GM06990 (cell line): ENCODE measurements at places on chromosomes 1 and 21.

- DNase-seq: no peak
These were observed 90.3 kb downstream of the TAS1R2 start for GRCh38 chr1:18769140-18769539.

GRCh38 chr1:169848456-169848855 is 45.2 kb downstream of the SCYL3 start:
- DNase-seq: no peak

DNA sequence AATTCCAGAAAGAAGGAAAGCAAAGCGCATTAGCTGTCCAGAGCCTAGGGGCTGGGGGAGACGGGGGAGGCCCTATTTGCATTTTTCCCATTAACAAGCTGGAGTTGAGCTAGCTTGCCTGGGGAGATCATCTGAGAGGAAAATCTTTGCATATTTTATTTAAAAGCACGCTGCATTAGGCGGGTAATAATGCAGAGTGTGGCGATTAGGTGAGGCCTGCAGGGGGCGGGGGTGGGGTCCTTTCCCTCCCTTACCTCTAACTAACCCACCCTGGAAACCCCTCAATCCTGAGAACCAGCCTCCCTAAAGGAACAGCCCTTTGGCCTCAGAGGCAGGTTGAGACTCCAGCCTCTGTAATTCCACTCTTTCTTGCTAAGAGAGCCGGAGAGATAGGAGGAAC is 16.2 kb downstream of the C1orf216 start:
- no peak for DNase-seq

DNA sequence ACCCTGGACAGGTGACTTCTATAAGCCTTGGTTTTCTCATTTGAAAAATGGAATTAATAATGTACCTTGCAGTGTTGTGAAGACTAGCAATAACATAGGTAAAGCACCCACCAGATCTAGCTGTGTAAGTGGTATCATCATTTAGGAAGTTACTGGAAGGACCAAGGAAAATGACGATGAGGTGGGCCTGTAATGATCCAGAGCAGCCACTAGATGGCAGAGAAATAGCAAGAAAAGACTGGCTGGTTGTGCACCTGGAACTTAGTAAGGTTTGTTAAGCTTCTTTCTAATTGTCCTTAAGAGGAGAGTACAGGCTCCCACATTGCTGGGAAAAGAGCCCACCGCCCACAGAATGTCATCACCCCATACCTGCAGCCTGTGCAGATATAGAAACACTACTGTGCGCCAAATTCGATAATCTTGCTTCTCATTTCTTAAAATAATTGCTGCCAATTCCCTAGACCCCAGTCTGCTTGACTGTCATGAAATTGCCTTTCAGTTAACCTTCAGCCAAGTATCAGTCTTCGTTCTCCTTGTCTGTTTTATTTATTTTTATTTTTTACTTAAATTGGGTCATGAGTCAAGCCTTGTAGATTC is 37.2 kb downstream of the WNT4 start:
- DNase-seq: no peak

DNA sequence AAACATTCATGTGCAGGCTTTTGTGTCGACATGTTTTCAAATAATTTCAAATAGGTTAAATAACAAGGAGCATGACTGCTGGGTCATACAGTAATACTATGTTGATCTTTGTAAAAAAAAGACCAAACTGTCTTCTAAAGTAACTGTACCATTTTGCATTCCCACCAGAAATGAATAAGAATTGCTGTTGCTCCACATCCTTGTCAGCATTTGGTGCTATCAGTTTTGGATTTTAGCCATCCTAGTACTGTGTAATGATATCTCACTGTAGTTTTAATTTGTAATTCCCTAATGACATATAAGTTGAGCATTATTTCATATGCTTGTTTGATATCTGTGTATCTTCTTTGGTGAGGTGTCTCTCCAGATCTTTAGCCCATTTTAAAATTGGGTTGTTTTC is 11.6 kb downstream of the UROD start:
- no peak for DNase-seq

DNA sequence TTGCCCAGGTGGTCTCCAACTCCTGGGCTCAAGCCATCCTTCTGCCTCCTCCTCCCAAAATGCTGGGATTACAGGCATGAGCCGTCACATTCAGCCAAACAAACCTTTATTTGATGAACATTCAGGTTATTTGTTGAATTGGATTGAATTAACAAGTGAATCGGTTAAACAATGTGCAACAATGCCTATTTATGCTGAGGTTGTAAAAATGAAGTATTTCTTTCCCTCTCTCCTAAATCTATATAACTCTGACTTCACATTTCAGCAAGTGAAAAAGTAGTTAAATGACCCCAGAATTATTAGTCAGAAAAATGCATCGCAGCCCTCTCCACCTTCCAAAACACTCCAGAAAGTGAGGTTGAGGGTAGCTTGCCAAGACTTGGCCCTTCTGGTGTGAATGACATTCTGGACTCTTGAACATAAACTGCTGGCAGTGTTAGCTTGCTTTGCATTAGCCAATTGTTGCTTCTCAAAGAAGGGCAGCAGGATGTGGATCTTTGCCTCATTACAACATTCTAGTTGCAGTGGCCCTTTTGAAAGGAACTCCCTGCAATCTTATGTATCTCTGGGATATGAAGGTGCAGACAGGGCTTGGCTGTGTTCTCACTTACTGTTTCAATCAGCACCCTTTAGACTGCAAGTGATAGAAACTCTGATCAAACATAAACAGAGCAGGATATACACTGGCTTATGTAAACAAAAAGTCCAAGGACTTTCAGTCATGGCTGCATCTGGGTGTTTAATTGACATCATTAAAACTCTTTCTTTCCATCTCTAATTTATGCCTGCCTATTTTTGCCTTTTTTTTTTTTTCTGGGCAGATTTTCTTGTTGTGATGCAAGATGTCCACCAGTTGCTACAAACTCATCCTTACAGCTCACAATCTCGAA is 22.4 kb downstream of the EDN2 start:
- no peak for DNase-seq

- no peak for DNase-seq
These were observed 97.2 kb downstream of the CAMTA1 start for GRCh38 chr1:6882414-6882813.

DNA sequence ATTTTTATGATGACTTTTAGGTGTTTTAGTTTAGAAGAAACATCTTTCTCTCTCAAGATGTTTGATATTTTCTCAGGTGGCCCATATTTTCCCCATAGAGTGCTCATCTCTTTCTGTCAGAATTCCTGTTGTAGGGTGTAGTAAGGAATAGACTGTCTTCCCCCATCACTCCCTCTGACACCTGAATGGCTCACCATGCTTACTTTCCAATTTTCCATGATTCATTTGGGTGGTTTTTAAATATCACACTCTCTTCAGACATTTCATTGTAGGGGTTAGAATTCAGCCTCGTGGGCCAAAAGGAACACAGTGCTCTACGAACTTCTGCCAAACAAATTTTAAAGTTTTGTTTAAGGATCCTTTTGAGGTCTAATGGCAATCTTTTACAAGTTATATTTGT is 24.0 kb downstream of the GIPC2 start:
- no peak for DNase-seq

DNA sequence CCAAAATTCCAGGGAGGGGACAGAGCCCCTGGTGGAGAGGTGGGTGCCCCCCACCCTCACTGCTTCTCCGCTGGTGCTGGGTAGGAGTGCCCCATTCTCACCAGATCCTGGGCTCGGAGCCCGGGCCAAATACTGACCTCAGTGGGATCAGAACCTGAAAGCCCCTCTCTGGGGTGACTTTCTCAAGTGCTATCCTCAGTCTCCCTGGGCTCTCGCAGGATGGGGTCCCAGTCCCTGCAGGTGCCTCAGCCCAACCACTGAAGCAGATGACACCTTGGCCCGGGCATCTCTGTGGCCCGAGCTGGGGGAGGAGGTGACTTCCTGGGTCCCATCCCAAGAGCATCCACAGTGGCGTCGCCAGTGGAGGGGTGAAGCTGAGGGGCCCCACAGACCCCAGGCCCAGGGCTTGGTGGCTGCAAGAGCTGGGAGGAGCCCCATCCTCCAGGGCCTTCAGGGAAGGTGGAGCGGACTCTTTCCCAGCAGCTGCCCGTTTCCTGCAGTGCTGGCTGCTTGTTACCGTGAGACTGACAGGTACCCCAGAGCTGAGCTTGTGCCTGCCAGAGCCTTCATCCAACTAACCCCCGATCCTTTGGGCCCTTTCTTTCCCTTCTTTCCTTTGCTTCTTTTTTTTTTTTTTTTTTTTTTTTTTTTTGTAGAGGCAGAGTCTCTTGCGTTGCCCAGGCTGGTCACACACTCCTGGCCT is 3.9 kb upstream of the FNDC10 start:
- DNase-seq: no peak

GRCh38 chr1:215526147-215526845 is 40.8 kb upstream of the KCTD3 start:
- DNase-seq: peak; percentile 13

DNA sequence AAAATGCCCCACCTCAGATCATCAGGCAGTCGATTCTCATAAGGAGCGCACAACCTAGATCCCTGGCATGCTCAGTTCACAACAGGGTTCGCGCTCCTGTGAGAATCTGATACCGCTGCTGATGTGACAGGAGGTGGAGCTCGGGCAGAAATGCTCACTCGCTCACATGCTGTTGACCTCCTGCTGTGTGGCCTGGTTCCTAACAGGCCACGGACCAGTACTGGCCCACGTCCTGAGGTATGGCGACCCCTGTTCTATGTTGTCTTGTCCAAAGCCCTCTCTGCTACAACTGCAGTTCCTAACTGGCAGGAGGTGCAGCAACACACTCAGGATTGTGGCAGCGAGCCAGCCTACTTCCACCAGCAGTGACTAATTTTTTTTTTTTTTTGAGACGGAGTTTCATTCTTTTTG is 70.6 kb downstream of the CLSTN1 start:
- no peak for DNase-seq

- no peak for DNase-seq
These were observed 18.4 kb downstream of the MATN1 start for GRCh38 chr1:30704765-30705509.

GRCh38 chr1:157937744-157938143 is 55.7 kb upstream of the KIRREL1 start:
- DNase-seq: no peak

GRCh38 chr1:20538760-20539551 is 13.4 kb upstream of the FAM43B start:
- DNase-seq: no peak

DNA sequence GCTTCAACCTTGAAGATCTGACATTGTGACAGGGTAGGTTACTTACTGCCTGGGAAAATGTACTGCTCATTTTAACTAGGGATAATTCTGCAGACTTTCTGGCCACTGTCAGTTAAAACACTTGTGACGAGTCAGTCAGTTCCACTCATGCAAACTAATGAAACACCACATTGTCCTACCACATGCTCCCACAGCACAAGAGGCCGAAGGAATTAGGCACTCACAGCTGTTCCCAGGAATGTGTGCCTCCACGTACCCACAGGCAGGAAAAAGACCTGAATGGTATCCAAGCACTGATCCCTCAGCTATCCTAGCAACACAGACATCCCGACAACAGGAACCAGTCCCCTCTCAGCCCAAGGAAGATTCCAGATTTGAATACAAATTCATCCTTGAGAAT is 12.3 kb downstream of the BCAR3 start:
- DNase-seq: no peak

GRCh38 chr21:43373362-43374227 is 53.3 kb downstream of the SIK1 start:
- no peak for DNase-seq

GRCh38 chr1:61318319-61319125 is 236.2 kb downstream of the NFIA start:
- DNase-seq: peak; percentile 54

- no peak for DNase-seq
These were observed 5.3 kb upstream of the ADAMTS5 start for GRCh38 chr21:26972192-26972591.

GRCh38 chr1:86508583-86508969 is 38.3 kb upstream of the CLCA4 start:
- DNase-seq: no peak

DNA sequence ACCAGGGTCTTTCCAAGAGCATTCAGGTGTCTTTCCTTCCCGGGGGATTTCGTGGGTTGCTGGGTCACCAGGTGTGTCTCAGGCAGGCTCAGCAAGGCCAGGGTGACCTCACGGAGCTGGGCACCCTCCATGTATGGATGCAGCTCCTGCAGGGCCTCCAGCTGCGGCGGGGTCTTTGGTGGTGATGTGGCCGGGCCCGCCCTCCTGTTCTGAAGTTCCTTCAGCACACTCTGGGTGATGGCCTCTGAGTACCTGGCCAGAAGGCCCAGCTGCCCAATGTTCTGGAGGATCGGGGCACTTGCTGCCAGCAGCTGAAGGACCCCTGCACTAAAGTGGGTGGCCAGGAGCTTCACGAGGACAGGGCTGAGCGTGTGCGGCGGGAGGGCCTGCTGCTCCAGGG is 45.5 kb downstream of the URB1 start:
- no peak for DNase-seq

- DNase-seq: no peak
These were observed 175.6 kb downstream of the SIPA1L2 start for GRCh38 chr1:232454227-232454886.

DNA sequence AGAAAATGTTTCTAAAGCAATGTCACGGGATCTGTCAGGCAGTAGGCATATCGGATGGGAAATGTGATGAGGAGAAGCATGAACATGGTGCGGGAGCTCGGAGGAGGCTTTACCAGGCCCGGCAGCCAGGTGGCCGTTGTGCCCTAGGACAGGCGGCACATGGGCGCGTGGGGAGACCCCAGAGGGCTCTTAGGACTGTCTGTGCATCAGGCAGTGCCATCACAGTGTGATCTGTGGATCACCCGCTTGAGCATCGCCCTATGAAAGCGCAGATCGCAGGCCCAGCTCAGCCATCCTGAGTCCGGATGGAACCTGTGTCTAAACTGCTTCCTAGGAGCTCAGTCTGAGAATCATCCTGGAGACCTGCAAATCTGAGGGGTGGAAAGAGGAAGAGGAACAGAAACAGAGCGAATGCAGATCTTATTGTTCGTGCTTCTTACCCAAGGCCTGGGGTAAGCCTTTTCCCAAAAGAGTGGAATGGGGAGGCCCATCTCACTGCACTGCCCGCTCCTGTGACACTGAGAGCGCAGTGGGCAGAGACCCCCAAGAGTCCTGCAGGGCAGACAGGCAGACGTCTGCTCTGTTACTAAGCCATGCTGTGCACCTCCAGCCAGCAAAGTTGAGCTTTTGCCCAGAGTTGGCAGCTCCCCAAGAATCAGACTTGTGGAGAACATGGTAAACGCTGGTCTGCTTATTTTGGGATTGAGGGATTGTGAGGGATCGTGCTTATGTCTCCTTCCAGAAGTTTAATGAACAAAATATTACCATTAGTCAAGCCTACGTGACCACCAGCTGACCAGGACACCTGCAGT is 251.0 kb downstream of the RHOU start:
- no peak for DNase-seq

- DNase-seq: no peak
These were observed 37.3 kb downstream of the ATF3 start for GRCh38 chr1:212645546-212646543.
